ENCODE measurements at places on chromosomes 2 and 18. TPM values are rescaled to one million over a fixed set of nuclear protein-coding genes. Genes with fewer than 3 reads are reported as not detected.

Gene OTX1
- polyA plus RNA-seq: 0.36 TPM

Gene CPS1
- polyA plus RNA-seq: 21.6 TPM

Gene GALNT14
- 6.9 TPM for polyA plus RNA-seq

GRCh38 chr2:144603334-144603733 is 83.4 kb upstream of the ZEB2 start:
- DNase-seq: no peak

DNA sequence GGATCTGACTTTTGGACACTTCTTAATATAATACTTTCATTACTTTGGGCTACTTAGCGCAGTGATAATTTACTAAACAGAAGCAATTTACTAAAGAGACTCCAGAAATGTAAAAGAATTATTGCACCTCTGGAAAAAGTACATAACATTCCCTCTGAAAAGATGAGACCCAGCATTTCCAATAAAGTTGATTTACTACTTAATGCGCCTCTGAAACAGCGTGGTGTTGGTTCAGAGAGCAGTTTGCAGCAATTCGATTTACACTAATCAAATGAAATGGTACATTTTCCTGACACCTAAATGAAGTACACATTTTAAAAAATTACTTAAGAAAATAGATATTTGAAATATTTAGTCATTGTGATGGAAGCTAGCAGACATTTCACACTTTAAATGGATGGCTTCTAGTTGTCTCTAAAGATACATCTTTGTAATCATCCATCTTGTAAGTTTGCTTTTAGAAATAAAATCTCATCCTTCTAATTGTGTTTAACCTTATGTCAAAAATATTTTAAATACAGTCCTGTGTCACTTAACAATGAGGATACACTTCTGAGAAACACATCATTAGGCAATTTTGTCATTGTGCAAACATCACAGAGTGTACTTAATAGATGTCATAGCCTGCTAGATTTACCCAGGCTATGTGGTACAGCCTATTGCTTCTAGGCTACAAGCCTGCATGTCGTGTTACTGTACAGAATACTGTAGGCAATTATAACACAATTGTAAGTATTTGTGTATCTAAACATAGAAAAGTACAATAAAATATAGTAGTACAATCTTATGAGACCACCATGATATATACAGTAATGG is 284.6 kb upstream of the UBE2E3 start:
- DNase-seq: no peak

- DNase-seq: no peak
These were observed 764.6 kb downstream of the TSN start for GRCh38 chr2:122519821-122520611.

DNA sequence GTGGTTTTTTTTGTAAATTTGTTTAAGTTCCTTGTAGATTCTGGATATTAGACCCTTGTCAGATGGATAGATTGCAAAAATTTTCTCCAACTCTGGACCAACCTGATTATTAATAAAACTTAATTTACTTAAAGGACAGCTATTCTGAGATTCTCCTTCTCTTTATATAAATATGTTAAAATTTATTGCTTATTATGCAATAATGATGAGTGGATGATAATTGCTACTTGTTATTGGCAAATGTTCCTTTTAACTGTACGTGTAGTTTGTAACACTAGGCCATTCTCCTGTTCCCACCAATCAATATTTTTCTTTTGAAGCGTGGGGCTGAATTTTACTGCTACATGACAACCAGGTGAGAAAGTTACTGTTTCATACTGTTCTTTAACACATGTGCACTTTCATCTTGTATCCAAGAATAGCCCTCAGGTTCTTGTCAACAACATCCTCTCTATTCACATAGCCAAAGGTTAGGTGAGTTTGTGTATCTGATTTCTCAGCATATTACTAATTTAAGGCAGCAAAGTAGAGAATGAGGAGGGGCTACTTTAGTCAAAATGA is 16.6 kb upstream of the STK17B start:
- DNase-seq: no peak

- no peak for DNase-seq
These were observed 90.0 kb downstream of the CRACDL start for GRCh38 chr2:98846041-98846440.

DNA sequence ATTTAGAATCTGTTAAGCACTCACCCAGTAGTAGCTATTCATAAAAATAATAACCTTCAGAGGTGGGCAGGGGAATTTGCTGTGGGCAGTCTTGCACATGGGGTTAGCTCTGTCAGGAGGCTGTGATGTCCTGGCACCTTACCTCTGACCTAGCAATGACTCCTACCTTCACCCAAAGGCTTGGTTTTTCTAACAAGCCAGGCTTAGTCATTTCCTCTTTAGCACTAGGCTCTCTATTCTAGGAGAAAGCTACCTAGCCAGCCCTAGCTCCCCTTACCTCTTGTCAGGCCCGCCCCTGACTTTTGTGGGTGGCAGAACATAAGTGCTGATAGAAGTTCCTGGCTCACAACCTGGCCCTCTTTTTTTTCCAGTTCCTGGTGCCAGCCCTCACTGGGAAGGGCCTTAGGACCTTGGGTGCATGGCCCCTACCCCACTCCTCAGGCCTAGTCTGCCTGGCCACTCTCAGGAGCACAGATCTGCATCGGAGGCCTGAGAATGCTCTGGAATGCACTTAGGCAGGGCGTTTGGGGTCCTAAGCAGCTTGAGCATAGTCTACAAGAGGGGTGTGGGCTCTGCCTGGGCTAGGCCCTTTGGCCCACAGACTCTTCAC is 17.7 kb downstream of the CPLX4 start:
- no peak for DNase-seq

All from testis (tissue), 5 donors.